ENCODE measurements at places on chromosomes 16 and 17.

DNA sequence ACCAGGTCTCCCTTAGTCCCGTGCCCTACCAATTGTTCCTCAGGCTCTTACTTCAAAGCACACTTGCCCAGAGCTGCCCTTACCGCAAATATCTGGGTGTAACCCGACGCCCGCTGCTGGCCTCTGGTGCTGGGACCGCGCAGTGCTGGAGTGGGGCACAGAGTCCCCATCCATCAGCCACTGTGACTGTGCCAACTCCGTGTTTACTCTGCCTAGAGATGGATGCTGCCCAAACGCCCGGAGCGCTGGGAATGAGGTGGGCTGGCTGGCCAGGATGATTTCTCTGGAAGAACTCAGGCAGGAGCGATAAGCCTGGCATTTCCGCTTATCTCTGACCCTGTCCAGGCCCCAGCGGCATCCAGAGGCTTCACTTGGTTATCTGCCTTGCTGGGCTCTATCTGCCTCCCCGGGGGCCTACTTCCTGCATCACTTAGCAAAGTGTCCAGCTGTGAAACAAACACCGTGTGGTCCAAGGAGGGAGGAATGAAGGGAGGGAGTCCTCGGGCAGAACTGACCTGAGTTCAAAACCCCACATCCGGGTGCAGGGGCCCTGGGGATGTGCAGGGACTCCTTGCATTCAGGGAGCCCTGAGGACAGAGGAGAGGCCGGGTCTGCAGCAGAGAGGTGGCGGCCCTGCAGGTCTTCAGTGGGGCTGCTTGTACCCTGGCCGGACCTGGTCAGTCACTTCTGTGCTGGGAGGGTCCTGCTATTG lies 9.4 kb upstream of the MYLK3 start:
- no peak for DNase-seq

DNA sequence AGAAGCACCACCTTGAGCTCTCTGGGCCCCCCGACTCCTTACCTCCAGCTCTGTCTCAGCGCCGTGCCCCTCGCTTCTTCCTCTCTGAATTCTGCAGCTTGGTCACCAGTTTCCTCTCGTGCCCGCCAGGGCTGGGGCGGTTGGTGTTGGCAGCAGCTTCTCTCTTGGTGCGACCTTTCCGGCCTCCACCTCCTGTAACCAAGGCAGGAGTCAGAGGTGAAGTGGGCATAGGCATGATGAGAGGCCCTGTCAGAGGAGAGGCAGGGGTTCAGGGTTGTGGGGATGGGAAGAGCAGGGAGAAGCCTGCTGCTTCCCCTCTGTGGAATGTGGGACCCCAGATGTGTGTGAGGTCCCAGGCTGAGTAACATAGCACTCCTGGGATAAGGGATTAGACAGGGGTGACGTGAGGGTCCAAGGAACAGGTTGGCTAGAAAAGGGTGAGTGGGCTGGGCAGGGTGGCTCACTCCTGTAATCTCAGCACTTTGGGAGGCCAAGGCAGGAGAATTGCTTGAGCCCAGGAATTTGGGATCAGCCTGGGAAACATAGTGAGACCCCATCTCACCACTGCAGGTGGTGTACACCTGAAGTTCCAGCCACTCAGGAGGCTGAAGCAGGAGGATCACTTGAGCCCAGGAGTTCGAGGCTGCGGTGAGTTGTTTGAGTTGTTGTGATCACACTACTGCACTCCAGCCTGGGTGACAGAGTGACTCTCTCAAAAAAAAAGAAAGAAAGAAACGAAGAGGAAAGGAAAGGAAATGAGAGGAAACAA lies 626 bp downstream of the NUPR1 start:
- no peak for DNase-seq

DNA sequence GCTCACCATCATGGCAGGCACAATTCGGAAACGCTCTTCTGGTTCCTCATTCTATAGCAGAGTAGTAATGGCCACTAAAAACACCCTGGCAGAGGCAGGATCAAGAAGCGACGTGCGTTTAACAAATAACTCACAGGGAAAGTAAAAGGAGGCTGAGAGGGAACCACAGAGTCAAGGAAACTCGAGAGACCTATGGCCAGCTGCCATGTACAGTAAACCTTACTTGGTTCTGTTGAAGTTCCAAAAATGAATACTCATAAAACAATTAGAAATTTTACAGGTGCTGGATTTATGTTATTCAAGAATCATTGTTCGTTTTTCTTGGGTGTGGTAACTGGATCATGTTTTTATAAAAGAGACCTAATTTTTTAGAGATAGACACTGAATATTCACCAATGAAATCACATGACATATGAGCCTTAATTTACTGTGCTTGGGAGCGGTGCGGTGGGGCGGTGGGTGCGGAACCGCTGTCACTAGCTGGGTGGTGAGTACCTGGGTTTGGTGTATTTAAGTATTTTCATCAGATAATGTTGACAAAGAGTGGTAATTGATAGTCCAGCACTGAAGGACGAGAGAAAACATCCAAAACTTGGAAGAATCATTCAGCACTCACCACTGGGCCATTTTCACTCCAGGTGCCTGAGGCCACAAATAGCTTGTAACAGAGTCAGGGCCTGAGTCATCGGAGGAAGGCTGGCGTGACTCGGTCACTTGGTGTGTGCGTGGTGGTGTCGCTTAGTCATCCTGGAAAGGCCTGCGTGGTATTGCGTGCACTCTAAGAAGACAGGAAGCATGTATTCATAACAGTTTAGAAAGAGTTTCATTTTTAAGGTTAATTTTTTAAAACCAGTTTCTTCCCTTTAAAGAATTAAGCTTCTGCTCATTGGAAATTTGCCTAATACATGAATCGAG lies 135.4 kb upstream of the CHMP6 start:
- peak; percentile 34 for DNase-seq

DNA sequence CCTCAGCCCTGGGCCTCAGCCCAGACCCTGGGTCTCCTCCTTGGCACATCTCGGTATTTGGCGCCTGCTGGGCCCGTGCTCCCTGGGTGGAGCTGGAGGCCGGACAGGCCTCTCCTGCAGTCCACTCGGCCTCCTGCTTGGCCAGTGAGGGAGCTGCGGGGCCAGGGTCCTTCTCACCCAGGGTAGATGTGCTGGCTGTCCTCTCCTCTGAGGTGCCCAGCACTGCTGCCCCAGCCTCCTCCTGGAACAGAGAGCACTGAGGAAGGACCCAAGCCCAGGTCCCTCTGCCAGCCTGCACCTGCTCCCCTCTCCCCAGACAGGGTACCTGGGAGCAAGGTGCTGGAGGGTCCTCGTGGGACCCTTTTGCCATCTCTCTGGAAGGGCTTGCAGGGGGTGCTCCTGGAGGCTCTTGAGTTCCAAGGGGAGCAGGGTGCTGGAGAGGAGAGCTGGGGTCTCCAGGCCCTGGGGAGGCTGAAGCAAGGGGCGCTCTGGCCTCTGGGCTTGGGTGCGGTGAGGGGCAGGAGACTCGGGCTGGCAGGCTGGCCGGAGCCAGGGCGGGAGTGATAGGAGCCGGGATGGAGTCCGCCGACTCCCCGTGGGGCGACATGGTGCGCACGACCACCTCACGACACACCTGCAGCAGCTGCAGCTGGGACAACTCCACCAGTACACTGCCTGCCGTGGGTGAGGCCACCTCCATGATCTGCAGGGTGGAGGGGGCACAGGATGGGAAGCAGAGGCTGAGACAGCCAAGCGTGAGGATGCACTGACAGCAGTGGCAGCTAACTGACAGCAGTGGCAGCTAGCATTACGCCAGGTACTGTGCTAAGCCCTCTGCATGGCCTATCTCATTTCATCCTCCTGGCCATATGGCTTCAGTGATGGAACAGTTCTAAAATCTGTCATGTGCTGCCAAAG lies 17.8 kb downstream of the TSPOAP1 start:
- DNase-seq = no peak

DNA sequence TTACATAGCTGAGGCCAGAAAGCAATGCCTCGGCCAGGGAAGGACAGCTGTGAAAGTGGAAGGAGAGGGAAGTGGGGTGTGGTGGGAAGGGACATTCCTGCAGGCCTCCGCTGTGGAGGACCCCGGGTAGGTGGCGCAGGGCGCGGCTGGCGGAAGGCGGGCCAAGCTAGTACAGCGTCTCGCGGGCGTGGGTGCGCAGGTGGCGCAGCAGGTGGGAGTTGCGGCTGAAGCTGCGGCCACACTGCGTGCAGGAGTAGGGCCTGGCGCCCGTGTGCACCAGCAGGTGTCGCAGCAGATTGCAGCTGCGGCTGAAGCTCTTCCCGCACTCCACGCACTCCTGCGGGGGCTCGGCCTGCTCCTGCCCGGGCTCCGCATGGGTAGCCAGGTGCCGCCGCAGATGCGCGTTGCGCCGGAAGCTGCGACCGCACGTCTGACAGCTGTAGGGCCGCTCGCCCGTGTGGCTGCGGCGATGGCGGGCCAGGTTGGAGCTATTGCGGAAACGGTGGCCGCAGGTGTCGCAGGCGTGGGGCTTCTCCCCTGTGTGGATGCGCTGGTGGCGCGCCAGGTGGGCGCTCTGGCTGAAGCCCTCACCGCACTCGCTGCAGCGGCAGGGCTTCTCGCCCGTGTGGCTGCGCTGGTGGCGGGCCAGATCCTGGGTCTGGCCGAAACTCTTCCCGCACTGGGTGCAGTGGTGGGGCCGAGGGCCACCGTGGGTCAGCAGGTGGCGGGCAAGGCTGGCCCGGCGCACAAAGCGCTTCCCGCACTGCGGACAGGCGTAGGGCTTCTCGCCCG lies 10.0 kb downstream of the ZSCAN10 start:
- DNase-seq = no peak

- no peak for DNase-seq
Observed at GRCh38 chr16:56063111-56063510, 128.2 kb upstream of the GNAO1 start.

DNA sequence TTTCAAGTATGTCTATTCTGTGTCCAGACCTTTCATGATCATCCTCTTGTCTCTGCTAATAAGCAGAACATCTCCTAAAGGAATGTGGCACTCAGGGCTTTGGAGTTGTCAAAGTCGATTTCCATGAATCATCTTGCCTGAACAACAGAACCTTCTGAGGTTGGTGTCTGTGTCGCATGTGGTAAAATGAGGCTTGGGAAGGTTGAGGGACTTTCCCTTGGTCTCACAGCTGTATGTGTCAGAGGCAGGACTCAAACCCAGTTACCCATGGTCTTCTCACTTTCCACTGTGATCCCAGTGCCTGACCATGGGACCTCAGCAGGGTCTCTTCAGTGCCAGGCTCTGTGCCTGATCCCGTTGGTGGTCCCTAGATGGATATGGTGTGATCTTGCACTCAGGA lies 4.2 kb upstream of the GPRC5B start:
- no peak for DNase-seq

GRCh38 chr17:57984936-57985674 lies 2.9 kb downstream of the VEZF1 start:
- no peak for DNase-seq

DNA sequence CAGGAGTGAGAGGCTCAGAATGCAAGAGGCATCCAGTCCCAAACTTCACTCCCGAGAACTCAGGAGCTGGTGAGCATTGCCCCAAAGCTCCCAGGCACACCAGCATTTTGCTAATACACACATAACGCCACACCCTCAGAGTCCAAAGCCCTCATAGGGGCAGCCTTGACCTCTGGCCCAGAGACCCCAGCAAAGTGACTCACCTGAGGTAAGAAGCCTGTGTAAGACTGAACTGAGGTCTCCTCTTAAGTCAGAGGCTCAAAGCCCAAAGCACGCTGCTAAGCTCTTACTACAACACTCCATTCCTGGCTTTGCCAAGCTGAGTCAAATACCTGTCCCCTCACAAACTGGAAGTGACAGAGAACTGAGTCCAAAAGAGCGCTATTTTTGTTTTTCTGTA lies 16.4 kb downstream of the ST3GAL2 start:
- no peak for DNase-seq

DNA sequence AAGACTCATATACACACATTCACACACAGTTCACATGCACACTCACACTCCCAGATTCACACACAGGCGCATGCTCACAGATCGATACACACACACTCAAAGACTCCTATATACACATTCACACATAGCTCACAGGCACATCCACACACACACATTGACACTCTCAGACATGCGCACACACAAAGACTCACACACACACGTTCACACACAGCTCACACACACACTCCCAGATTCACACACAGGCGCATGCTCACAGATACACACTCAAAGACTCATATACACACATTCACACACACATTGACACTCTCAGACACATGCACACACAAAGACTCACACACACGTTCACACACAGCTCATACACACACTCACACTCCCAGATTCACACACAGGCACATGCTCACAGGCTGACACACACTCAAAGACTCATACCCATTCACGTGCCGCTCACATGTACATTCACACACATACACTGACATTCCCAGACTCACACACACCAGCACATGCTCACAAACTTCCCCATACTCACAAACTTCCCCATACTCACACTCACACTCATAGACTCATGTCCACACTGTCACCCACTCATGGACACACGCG lies 25.6 kb upstream of the KRT17 start:
- DNase-seq = no peak

- no peak for DNase-seq
Observed at GRCh38 chr17:17176341-17176740, 29.8 kb downstream of the PLD6 start.

DNA sequence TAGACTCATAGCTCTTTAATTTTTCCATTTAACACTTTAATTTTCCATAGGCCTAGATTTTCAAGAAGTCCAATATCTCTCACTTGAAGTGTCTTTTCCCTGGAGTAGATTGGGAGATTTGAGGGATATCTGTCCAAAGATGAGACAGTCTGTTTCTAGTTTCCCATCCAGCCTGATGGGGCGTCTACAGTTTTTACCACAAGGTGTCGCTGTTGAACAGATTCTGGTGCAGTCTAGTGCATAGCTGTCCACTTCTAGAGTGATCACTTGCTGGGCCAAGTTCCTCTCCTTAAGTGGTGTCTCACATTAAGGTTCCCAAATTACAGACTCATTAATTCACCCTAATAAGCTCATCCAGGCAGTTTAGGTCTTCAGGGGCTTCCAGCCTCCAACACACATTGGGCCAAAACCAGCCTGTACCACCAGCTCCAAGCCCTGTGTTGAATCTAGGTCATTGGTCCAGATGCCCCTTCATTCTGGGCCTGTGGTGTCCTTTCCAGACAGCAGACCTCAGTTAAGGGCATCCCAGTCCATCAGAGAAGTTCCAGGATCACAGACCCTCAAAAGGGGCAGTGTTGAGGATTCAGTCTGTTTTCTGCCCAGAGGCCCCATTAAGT lies 9.4 kb downstream of the SNX20 start:
- peak; percentile 9 for DNase-seq

- no peak for DNase-seq
Observed at GRCh38 chr17:73017658-73018057, 74.8 kb downstream of the SLC39A11 start.
